Central memory CD4-positive, alpha-beta T cell (primary cell): ENCODE measurements at places on chromosomes 6 and 20.

GRCh38 chr6:168206186-168206585 is 113.4 kb downstream of the DACT2 start:
- no peak for DNase-seq

- DNase-seq = no peak
Observed at GRCh38 chr6:64996301-64996700, 710.7 kb downstream of the EYS start.

DNA sequence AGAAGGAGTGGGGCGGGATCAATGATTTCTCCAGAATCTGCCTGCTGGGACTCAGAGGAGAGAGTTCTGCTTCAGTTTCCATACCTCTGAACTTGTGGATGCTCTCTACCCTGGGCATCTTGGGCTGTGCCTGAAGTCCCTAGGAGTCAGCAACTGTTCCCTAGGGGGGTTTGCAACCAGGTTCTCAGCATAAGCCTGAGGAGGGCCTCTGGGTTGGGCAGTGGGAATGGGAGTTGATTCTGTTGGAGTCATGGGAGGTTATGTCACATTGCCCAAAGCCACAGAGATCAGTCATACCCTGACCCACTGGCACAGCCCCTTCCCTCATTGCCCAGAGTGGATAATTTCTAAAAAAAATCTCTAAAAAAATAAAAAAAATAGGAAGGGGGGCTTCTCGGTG is 47.4 kb downstream of the MOCS1 start:
- DNase-seq = no peak

DNA sequence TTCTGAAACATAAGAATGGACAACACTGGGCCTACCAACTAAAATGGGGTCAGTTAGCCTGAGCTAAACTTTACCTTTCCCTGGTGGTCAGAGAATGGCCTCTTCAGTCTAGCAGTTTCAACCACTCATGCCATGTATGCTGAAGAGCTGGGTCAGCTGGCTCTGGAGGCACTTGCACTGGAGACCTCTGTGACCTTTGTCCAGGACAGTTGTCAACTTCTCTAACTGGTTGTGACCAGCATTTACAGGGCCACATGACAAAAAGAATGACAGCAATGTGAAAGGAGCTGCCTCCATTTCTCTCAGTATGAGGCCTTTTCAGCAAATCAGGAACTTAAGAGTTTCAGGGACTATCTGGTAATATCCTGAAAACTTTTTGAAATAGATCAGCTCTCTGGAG is 59.9 kb upstream of the TMEM30A start:
- DNase-seq = no peak

DNA sequence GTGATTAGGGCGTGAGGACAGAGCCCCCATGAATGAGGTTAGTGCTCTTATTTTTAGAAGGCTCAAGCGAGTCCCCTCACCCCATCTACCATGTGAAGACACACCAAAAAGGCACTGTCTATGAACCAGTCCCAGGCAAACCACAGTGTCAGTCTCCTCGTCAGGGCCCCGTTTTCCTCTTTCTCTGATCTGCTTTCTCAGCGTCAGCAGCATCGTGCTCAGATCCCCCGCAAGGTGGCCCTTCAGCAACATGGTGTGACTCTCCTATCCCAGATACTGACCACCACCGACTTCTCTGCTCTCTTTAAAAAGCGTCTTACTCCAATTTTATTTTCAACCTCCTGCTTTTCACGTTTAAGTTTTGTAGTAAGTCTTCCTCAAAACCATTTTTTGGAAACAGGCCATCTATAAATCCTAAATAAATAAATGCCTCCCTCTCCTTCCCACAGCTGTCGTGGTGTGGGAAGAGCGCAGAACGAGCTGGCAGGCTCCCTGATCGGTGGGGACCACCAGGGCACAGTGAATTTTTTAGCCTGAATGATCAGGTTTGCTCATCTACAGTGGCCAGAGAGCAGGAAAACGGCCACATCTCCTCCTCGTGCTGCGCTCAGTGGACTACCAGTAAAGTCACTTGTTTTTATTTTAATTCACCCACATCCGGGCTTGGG is 113.1 kb downstream of the BMP7 start:
- DNase-seq = no peak

- no peak for DNase-seq
Observed at GRCh38 chr20:21685981-21686380, 19.5 kb upstream of the PAX1 start.

DNA sequence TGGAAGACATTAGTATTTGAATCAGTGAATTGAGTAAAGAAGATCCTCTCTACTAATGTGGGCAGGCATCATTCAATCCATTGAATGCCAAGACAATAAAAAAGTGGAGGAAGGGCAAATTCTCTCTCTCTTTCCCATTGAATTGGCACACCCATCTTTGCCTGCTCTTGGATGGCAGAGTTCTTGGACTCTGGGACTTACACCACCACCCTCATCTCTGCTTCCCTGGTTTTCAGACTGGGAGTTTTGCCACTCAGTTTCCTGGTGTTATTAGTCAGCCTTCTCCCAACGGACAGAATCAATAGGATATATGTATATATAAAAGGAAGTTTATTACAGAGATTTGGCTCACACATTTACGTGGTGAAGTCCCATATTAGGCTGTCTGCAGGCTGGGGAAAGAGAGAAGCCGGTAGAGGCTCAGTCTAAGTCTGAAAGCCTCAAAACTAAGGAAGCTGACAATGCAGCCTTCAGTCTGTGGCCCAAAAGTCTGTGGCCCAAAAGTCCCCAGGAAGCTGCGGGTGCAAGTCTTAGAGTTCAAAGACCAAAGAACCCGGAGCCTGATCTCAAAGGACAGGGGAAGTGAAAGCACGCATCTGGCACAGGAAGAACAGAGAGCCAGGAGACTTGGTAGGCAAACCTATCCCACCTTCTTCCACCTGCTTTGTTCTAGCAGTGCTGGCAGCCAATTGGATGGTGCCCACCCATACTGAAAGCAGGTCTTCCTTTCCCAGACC is 64.4 kb downstream of the SMPDL3A start:
- no peak for DNase-seq

GRCh38 chr20:36399147-36399968 is 93.2 kb downstream of the DLGAP4 start:
- DNase-seq = peak; percentile 8

DNA sequence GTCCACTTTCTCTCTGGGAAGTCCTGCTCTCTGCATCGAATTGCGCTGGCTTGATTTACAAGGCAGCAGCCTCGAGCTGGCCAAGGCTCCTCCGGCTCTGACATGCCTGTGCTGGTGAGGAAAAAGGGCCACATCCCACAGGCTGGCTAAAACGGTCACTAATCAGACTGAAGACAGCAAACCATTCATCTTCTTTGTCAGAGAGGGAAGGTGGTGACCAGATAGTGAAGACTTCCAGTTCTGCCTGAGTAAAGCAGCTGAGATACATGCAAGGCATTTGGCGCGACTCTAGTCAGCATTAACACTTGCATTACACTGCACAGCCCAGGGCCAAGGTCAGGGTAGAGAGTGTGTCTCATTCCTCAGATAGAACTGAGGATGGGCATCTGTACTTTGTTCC is 203.2 kb upstream of the MAP3K7 start:
- DNase-seq = no peak

GRCh38 chr6:139436200-139436956 is 61.9 kb upstream of the CITED2 start:
- DNase-seq = no peak

- DNase-seq = no peak
Observed at GRCh38 chr6:34816635-34817301, 24.9 kb downstream of the BLTP3A start.

DNA sequence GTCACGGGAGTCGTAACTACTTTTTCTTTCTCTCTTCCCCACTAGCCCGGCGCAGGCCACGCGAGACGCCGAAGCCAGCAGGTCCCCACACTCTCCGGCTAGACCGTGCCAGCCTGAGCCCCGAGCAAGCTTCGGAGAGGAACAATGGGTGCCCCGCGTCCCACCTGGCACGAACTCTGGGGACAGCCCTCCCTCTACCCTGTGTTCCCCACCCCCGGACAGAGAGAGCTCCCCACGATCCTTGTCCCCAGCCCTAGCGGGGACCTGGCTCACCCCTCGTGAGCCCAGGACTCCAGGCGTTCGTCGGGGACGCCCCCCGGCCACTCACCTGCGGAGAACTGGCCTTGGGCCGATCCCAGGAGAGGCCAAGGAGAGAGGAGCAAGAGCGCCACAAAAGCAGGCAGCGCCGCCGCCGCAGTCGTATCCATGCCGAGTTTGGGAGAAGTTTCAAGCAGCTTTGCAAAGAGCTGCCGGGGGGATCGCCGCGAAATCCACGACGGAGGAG is 416 bp downstream of the PTPRK start:
- DNase-seq = peak; percentile 45

- DNase-seq = no peak
Observed at GRCh38 chr6:46947497-46947896, 25.8 kb upstream of the ADGRF5 start.

DNA sequence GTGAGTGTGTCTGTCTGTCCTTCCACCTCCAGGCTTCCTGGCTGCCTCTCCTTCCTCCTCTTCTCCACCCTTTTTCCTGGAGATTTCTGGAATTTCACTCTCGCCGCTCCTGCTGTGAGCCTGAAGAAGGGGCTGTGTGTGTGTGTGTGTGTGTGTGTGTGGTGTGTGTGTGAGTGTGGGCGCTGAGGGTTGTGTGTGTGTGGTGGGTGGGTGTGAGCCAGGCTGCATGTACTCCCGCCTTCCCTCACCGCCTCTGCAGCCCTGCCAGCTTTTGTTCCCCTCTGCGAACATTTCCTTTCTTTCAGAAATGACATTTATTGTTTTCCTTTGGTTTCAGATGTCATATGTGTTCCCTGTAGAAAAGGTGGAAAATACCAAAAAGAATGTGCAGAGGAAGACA is 76.0 kb downstream of the SRC start:
- DNase-seq = no peak

DNA sequence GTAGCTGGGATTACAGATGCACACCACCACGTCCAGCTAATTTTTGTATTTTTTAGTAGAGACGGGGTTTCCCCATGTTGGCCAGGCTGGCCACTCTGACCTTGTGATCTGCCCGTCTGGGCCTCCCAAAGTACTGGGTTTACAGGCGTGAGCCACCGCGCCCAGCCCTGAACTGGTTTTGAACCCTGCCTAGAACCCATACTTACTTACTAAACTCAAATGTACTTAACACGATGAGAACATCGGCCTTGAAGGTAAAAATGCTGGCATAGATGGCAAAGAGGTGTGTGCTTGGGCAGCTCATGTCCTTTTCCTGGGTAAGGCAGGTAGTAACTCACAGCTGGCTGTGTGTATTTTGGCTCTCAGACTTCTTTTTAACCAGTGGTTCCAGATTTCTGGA is 3.2 kb upstream of the ARMC12 start:
- no peak for DNase-seq

GRCh38 chr20:63834491-63834880 is 3.4 kb upstream of the ZBTB46 start:
- no peak for DNase-seq

- peak; percentile 60 for DNase-seq
Observed at GRCh38 chr6:130223508-130223907, 757 bp upstream of the SAMD3 start.

DNA sequence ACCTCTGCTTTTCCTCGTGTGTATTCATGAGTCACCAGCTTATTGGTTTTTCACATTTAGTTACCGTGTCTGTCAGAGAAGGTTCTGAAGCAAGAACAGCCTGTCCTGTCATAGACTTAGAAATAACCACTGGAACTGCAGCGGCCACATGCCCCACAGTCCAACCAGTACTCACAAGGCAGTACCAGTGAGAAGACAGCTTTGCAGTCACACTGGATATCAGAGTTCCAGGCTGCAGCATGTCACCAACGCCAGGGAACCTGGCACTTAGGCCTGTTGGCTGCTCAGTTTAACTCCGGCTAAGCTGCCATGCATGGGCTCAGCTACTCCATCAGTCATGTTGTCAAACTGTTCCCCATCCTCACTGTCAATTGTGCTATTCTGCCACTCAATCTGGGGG is 40.1 kb downstream of the ADNP start:
- DNase-seq = no peak

- DNase-seq = no peak
Observed at GRCh38 chr6:16108921-16109658, 19.8 kb upstream of the MYLIP start.

DNA sequence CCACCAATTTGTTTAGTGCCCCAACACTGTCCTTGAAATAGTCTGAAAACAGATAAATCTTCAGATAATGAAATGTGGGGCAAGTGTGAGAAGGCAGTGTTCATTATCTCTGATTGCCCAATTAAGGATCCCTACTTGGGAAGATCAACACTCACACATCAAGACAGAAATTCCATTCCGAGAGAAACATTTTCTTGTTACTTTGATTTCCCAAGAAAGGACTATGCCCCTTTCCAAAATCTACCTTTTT is 16.2 kb downstream of the HMGN4 start:
- DNase-seq = no peak

DNA sequence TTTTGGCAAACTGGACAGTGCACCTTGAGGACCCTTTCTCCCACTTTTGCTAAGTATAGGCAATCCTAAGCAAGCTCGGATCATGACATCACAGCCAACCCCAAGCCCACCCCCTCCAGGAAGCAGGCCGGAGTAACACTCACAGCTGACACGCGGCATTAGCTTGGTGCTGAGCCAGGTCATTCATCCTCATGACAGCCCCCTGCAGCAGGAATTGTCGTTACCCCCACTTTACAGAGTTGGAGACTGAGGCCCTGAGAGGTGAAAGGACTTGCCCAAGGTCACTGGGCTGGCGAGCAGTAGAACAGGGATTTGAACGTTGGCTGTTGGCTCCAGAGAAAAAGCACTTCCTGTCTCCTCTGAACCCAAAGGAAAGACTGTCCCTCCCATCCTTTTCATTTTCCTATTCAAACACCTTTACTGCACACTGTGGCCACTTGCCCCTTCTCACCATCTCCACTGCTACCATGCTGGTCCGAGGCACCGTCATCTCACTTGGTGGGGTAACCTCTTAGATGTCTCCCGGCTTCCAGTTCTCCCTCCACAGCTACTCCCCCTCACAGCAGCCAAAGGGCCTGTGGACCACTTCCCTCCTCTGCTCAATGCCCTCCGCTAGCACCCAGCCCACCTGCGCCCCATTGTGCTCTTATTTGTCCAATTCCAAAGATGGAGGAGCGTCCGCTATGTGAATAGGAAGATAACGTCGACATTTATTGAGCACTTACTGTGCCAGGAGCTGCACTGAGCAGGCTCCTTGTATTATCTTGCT is 84.7 kb downstream of the PREX1 start:
- DNase-seq = no peak

- no peak for DNase-seq
Observed at GRCh38 chr6:105759015-105759414, 327.1 kb upstream of the PRDM1 start.

DNA sequence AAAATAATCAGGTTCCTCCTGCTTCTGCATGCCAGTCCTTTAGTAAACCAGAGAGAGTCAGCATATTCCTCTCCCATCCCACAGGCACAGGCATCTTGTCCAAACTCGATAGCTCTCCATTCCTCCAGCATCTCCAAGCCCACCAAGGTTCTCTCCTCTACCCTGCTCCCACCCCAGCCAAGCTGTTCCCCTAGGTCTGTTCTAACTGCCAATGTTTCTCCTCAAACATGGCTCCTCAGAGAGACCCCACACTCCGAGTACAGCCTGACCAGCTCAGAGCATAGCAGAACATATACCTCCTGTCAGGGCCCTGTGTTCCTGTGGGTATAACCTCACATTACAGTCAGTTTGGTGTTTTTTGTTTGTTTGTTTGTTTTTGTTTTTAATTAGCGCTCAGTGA is 177.8 kb downstream of the VEGFA start:
- DNase-seq = no peak

- DNase-seq = no peak
Observed at GRCh38 chr6:97231911-97232310, 51.1 kb downstream of the MMS22L start.
